ENCODE measurements at places on chromosomes 1 and 21. TPM values are rescaled to one million over a fixed set of nuclear protein-coding genes. Genes with fewer than 3 reads are reported as not detected.

Gene MPZ
- total RNA-seq = 1.7 TPM

Gene PDC
- 0.38 TPM for total RNA-seq

Gene FCRL2
- total RNA-seq = not detected

Gene S100A9
- total RNA-seq = not detected

Gene LRRC52
- total RNA-seq = not detected

Gene PLA2G2C
- total RNA-seq = not detected

Gene KRTAP12-2
- not detected for total RNA-seq

Gene KCNA2
- under 0.01 TPM for total RNA-seq

Gene ST3GAL3
- total RNA-seq = 22.6 TPM

Gene TSPEAR
- not detected for total RNA-seq

Gene AQP10
- 0.19 TPM for total RNA-seq

Gene AGTRAP
- total RNA-seq = 38.0 TPM

Gene DCST1
- total RNA-seq = not detected

Gene CLIC6
- total RNA-seq = not detected

Gene IFI44L
- 22.8 TPM for total RNA-seq

Gene MROH7
- 0.28 TPM for total RNA-seq

Gene FCRL4
- not detected for total RNA-seq

Gene LYPD8
- not detected for total RNA-seq

Gene F11R
- 24.7 TPM for total RNA-seq

Gene ENAH
- total RNA-seq = 140 TPM

Gene CELA3A
- total RNA-seq = not detected

Gene TOE1
- 5.6 TPM for total RNA-seq

Gene OR10J1
- total RNA-seq = not detected

Gene QSOX1
- total RNA-seq = 252 TPM

Gene ZNF684
- 3.9 TPM for total RNA-seq

Gene FAM151A
- not detected for total RNA-seq

Gene CCDC17
- 0.58 TPM for total RNA-seq

Gene KRTAP8-1
- total RNA-seq = not detected

Gene CEP104
- 17.8 TPM for total RNA-seq

Gene SYNC
- 20.5 TPM for total RNA-seq

Gene FCER1A
- total RNA-seq = not detected

Gene SRSF11
- total RNA-seq = 101 TPM

Gene SELL
- total RNA-seq = 1.1 TPM

Gene MEX3A
- 1.2 TPM for total RNA-seq

Gene A3GALT2
- not detected for total RNA-seq

Gene SPRR3
- total RNA-seq = not detected

Gene SMIM1
- not detected for total RNA-seq

Gene ETV3L
- not detected for total RNA-seq

Gene NOS1AP
- under 0.01 TPM for total RNA-seq

Gene OR2AK2
- not detected for total RNA-seq
